ENCODE measurements at places on chromosomes 6 and 20.

DNA sequence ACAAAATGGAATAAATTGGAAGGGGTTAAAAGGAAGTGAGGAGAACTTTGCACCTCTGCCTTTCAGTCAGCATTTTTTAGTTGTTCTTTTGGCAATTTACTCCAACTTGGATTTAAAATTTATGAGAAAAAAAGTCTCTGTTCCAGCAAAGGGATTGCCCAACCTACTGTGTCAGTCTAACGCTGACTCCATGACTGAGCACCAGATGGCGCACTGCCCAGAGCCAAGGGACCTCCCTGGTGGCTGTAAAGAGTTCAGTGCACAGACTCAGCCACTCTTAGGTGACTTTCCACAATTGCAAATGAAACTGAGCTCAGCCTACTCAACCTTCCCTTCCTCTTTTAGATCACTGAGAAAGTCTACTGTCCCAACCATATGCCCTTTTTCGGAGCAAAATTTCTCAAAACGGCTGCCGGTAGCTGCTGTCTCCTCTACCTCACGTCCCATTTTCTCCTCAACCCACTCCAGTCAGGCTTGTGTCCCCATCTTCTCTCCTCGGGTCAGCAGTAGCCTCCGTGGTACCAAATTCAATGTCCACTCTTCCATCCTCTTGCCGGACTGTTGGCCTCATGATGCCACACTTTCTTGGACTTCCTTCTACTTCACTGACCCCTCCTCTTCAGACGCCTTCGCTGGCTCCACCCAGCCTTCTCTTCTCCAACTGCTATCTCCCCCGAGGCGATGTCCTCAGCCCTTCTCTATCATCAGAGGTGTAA lies 38.7 kb downstream of the GSTA2 start:
- DNase-seq = peak; percentile 67

DNA sequence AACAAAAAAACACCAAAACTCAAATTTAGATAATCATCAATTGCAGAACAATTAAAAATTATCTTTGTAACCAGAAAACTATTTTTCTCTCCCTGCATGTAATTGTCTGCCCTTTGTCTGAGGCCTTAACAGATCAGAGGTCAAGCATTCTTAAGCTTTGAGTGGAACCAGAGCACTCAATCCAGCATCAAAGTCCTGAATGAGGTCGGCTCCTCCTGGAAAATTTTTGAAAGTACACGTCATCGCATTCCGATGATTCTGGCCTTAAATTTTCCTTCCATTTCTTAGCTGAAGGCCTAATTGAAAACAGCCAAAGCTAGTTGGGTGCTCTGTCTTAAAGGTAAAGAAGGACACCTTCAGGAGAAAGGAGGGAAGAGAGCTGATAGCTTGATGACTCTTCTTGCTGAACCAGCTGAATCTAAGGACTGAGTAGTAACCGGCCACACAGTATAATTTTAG lies 510.2 kb upstream of the SULF2 start:
- no peak for DNase-seq

DNA sequence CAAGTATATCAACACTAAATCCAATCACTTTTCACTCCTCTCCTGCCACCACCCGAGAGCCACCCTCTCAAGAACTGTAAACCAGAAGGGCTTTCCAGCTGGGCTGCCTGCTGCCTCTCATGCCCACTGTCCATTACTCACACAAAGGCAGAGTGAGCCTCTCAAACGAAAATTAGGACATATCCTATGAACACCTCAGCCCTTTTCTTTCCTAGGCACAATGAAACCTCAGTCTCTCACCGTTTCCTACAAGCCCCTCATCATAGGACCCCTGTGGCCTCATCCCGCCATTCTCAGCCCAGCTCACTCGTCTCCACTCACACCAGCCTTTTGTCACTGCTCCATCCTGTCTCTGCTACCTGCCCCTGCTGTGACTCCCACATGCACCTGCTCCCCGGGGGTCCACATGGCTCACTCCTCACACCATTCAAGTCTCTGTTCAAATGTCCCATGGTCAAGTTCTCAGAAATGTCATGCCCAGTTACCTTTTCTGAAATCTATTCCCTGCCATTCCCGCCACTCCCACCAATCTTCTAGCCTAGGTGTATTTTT lies 7.4 kb downstream of the HLA-F start:
- DNase-seq = no peak

GRCh38 chr6:31837369-31838113 lies 10.0 kb downstream of the HSPA1B start:
- DNase-seq = no peak

Measured in ecto neural progenitor cell (in vitro differentiated cells).